ENCODE measurements at places on chromosomes 16 and 17. TPM values are rescaled to one million over a fixed set of nuclear protein-coding genes. Genes with fewer than 3 reads are reported as not detected.
A peak's percentile ranks its signal among the peaks of the same experiment; 100 is the strongest.

PHB1 gene
- total RNA-seq, result 209 TPM

CSH2 gene
- total RNA-seq, result not detected

GRCh38 chr16:80369138-80369958 lies 171.4 kb upstream of the DYNLRB2 start:
- DNase-seq, result no peak

- DNase-seq, result no peak
These were observed 73.4 kb upstream of the COX10 start for GRCh38 chr17:13995856-13996271.

DNA sequence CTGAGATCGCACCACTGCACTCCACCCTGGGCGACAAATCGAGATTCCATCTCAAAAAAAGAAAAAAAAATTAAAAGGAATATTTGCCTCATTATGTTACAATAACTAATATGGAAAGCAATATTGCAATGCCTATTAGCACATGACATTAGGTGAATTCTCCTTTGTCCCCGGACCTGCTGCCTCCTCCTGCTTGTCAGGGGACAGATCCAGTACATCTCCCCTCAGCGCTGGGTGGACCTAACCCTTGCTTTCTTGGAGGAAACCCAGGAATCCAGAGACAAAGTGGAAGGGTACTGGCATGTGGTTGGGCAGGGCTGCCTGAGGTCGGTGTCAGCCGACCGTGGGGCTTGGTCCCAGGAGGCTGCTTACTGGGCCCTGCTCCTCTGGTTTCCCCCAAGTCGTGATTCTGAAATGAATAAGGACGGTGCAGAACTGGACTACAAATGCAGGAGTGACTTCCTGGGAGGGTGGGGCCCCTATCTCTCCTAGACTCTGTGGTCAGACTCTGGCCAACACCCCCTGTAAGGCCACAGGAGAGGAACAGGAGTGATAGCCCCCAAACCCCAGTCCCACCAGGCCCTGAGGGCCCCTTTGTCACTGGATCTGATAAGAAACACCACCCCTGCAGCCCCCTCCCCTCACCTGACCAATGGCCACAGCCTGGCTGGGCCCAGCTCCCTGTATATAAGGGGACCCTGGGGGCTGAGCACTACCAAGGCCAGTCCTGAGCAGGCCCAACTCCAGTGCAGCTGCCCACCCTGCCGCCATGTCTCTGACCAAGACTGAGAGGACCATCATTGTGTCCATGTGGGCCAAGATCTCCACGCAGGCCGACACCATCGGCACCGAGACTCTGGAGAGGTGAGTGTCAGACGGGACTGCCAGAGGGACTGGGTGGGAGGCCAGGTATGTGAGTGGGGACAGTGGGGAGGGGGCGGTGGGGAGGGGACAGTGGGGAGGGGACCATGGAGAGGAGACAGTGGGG lies at the start of gene HBZ:
HBZ (plus strand) TSS at position 504 of the 988 bp plus-strand sequence; CDS start at position 770, 266 bp downstream.
- DNase-seq, result no peak

GRCh38 chr16:20849589-20850390 lies 43.5 kb downstream of the REXO5 start:
- DNase-seq, result peak; percentile 82

DNA sequence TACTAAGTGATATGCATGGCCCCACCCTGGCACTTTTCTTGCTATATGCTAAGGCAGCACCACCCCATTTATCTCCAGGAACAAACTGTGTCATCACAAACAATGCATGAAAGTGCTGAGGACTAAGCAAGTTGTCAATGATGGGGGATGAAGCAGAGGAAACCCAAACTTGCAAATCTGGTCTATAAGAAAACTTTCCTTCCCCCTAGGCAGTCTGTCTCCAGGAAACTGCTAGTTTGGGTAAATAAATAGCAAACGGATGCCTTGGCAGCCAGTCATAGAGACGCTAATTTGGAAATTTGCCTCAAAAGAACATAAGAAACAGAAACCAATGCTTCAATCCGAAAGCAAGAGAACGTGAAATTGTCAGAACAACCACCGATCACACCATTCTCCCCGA lies 5.6 kb upstream of the HSBP1 start:
- DNase-seq, result no peak

- peak; percentile 42 for DNase-seq
These were observed 943 bp upstream of the COTL1 start for GRCh38 chr16:84618581-84619460.

HNF1B gene
- not detected for total RNA-seq

TLCD1 gene
- 1.9 TPM for total RNA-seq

SPECC1 gene
- total RNA-seq, result 10.9 TPM

COPRS gene
- 42.5 TPM for total RNA-seq

ATPAF2 gene
- total RNA-seq, result 34.0 TPM

ZP2 gene
- not detected for total RNA-seq

- DNase-seq, result peak; percentile 41
These were observed 10.8 kb downstream of the SLC22A31 start for GRCh38 chr16:89189358-89190025.

Measured in psoas muscle (tissue), 8 donors.